ENCODE measurements at places on chromosomes 5 and 9.

DNA sequence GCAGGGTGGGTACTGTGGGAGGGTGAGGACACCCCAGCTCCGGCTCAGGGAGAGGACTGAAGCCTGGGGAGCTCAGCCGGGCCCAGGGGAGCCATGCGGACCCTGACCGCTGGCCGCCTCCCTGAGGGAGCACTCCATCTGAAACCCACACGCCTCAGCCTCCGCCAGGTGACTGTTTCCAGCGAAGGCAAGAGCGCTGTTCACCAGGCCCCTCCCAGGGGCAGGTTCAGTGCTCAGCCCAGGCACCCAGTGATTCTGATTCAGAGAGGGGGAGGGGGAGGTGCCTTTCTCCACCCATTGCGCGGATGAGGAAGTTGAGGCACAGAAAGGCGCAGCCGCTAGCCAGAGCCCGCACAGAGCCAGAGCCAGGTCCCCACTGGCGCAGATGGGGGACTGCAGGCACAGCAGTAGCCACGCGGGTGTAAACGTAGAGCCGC is 27.0 kb downstream of the ADGRD2 start:
- DNase-seq, result no peak

DNA sequence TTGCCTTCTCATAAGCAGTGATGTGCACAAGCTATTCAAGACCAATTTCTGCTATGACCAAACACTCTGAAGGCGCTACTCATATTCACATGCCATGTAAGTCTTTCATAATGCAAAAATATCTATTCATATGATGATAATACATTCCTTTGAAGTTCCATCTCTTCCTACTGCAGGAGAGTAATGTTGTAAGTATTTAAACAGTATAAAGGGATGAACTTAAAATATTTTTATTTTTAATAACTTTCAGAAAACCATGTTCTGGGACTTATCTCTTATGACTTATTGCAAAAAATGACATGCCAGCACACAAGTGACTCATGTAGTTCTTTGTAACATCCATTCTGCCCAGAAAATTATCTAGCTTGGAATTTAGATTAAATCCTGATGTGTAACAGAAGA is 376.4 kb downstream of the KCTD16 start:
- DNase-seq, result no peak

GRCh38 chr9:76365028-76365427 is 29.2 kb downstream of the RFK start:
- DNase-seq, result peak; percentile 52

- no peak for DNase-seq
These were observed 43.1 kb downstream of the SAXO1 start for GRCh38 chr9:18989865-18990264.

DNA sequence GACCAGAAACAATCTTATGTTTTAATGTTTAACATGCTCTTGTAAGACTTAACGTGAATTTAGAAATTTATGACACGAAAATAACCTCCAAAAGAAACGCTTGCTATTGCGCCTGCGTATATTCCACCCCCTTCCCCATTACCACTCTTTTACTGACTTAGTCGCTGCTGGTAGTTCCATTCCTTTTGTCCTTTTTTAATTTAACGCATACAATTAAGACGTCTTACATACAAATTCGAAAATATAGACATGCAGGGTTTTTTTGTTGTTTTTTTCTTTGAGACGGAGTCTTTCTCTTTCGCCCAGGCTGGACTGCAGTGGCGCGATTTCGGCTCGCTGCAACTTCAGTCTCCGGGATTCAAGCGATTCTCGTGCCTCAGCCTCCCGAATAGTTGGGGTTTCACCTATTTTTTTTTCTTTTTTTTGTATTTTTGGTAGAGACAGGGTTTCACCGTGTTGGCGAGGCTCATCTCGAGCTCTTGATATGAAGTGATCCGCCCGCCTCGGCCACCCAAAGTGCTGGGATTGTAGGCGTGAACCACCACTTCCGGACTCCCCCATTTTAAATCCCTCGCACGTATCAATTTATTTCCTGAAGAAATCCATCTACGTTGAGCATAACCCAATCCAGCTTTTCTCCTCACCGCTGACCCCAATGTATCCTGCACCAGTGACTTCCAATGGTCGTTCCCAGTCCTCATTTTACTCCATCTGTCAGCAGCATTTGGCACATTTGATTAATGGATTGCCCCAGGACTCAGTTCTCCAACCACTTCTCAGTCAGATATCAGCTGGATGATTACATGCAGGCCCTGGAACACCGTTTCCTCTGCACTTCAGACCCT is 684 bp upstream of the MED7 start:
- DNase-seq, result peak; percentile 21

All from HCEC 1CT (cell line).